ENCODE measurements at places on chromosomes 5 and 9. TPM values are rescaled to one million over a fixed set of nuclear protein-coding genes. Genes with fewer than 3 reads are reported as not detected.

DNA sequence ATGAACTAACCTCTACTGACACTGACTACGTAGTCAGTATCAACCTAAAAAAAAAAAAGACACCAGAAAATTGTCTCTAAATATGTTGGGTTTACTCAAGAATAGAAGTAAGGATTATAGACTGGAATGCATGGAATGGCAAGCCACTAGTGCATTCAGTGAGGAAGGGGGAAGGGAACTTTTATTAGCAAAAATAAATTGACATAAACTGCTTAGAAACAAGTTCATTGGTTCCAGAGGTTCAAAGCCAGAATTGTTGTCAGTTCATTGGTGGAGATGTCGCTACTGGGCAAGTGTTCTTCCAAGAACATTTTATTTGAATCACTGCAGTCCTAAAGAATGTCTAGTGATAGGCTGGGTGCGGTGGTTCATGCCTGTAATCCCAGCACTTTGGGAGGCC, 26.1 kb upstream of the AOPEP start:
- no peak for DNase-seq

- no peak for DNase-seq
Measured at GRCh38 chr5:67065696-67066095, 130.9 kb downstream of the CD180 start.

DNA sequence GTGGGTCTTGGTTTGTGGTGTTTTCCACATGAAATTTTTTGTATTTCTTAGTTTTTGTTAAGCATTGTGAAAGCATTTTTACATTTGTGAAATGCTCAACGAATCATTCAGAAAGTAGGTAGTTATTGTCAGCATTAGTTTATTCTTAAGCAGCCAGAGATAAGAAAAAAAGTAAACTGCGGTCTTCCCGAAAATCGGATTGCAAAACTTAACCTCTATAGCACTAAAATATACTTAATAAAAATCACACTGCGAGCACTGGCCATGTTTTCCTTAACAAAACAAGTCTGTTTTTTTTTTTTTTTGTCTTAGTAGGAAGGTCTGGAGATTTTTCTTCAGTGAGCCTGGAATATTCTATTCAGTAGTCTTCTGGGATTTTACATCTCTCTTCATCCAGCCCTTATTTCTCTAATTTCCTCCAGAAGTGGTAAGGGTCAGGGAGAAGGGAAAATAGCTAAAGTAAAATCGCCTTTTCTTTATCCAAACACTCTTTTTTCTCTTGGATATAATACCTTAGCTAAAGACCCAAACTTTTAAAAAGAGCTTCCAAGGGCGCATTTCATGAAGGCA, 289.9 kb downstream of the DMAC1 start:
- no peak for DNase-seq

DNA sequence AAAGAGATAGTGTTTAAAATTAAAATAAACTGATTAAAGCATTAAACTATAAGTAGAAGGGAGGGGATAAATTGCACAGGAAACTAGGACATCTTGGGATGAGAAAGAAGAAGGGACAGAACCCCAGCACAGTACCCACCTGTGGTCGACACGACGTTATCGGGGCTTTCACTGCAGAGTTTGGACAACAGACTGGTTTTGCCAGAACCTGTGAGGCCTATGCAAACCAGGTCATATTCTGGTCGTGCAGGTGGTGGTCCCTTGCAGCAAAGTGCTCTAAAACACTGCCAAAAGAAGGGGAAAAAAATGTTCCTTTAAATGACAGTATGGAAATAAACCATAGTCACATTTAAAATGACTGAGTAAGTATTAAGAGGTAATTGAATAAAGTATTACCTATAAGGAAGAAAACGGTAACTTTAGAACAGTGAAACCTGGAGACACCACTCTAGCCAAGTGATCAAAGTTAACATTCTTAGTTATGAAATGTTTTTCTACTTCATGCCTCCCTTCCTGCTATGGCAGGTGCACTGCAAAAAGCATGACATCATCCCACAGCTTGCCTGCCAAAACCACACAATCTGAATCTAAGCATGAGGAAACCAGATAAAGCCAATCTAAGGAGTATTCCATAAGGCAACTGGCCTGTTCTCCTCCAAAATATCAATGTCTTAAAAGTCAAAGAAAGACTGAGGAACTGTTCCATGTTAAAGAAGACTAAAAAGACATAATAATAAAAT, 138.6 kb downstream of the ARL15 start:
- no peak for DNase-seq

DNA sequence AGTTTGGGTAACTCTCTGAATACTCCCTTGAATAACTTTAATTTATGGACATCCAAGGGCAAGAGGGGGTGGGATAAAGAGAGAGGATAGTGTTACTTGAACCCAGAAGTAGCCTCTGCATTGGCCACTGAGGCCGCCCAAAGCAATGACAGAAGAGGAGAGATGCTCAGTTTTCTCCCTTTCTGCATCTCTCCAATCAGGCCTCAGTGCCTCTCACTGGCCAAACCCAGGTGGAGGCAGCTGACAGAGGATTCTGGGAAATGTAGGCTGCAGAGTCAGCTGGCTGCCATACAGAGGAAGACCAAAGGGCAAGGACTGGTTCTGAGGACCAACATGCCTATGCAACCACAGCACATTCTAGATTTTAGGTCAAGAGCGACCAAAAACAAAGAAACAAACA, 719.4 kb downstream of the MAT2B start:
- DNase-seq, result no peak

- no peak for DNase-seq
Measured at GRCh38 chr9:71202931-71203330, 81.5 kb upstream of the TRPM3 start.

GRCh38 chr5:139368613-139369012, 14.5 kb downstream of the SLC23A1 start:
- DNase-seq, result no peak

- DNase-seq, result peak; percentile 72
Measured at GRCh38 chr5:98768160-98768959, 5.1 kb upstream of the RGMB start.

GRCh38 chr5:103264508-103264907, 5.9 kb downstream of the MACIR start:
- no peak for DNase-seq

DNA sequence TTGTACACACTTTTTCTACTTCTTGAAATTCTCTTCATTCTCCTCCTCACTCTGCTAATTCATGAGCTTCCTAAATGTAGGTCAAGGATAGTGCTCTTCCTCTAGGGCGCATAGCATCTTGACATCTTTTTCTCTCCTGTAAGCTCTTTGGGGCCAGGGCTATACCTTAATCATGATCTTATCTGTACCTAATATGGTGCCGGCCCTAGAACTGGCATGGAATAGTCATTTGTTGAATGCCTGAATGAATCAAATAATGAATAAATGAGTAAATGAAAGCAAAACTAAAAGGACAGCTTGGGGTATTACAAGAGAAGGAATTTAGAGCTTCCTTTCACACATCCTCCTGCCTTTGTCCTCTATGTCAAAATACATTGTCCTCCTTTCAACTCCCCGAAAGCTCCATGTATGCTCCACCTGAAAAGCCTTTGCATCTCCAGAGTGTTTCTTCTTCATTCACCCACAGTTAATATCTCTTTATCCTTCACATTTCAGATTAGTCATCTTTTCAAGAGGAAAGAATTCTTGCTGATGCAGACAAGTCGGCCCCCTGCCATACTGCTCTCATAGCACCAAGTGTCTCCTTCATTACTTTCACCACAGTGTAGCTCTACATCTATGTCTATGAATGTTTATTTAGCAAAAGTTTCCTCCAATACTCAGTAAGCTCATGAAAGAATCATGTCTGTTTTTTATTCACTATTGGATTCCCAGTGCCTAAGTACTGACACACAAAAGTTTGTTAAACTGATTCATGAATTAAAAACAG, 16.4 kb upstream of the PPP2R2B start:
- no peak for DNase-seq

- DNase-seq, result no peak
Measured at GRCh38 chr5:135133698-135134515, 99.9 kb upstream of the PITX1 start.

- DNase-seq, result no peak
Measured at GRCh38 chr9:126497660-126498275, 116.0 kb upstream of the LMX1B start.

- no peak for DNase-seq
Measured at GRCh38 chr5:2001300-2001699, 118.6 kb upstream of the IRX4 start.

Gene DPYSL3
- polyA plus RNA-seq, result 33.8 TPM

Gene CCDC171
- 9.4 TPM for polyA plus RNA-seq

Gene IFNA2
- polyA plus RNA-seq, result not detected

Gene PRDM9
- polyA plus RNA-seq, result 0.15 TPM

Gene TMEM215
- 0.12 TPM for polyA plus RNA-seq

Gene THBS4
- 17.7 TPM for polyA plus RNA-seq

Gene GABRA6
- polyA plus RNA-seq, result not detected

Gene MTREX
- polyA plus RNA-seq, result 110 TPM

Gene LURAP1L
- 18.8 TPM for polyA plus RNA-seq

Gene PROB1
- 2.4 TPM for polyA plus RNA-seq

Gene ARL14EPL
- polyA plus RNA-seq, result not detected

Gene DNAI1
- polyA plus RNA-seq, result 3.0 TPM
